ENCODE measurements at places on chromosomes 5 and 9.

GRCh38 chr9:126548312-126548711 is 65.4 kb upstream of the LMX1B start:
- DNase-seq, result no peak

GRCh38 chr5:143886096-143886495 is 74.1 kb downstream of the HMHB1 start:
- DNase-seq, result no peak

- DNase-seq, result no peak
These were observed 16.1 kb downstream of the AP3S1 start for GRCh38 chr5:115857626-115858349.

- DNase-seq, result no peak
These were observed 89.6 kb downstream of the OSMR start for GRCh38 chr5:38935437-38935836.

GRCh38 chr9:120694559-120694958 is 19.7 kb downstream of the MEGF9 start:
- no peak for DNase-seq

- DNase-seq, result no peak
These were observed 946 bp upstream of the LTC4S start for GRCh38 chr5:179792612-179793467.

DNA sequence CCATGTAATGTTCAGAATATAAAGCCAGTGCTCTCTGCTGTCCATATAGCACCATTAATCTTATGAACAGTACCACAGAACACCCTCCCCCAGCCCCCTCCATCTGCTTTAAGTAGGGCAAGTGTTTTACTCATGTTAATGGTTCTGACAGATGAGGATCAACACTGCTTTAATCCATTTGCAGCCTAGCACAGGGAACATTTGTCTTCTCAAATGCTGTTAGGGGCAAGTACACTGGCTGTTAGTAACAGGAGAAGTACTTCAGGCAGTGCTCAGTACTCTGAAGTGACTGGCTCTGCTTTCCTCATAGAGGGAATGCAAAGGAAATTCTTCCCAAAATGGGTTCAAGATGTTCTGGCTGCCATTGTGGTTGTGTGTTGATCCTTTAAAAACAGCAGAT is 202.6 kb downstream of the DCP2 start:
- no peak for DNase-seq

DNA sequence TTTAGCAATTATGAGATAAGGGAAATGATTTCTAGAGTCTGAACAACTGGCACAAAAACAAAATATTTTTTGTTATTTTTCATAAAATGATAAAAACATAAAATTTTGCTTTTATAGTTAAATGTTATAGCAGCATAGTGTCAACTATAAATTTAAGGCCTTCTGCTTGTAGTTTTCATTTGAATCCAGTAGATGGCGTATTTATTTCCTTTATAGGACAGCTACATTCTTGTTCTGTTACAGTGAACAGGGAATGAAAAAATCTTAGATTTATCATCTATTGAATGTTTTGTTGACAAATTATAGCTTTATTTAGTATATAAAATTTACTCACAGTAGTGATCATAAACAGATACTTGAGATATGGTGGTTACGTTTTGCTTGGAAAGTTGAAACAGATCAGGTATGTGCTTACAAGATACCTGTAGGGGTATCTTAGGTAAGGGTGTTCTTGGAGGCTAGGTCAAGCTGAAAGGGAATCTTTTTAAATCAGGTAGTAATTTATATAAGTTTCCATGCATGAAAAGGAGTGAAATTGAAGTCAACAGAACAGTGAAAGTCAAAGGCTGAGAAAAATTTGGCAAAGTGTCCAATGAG is 239.3 kb upstream of the GRIN3A start:
- DNase-seq, result no peak

DNA sequence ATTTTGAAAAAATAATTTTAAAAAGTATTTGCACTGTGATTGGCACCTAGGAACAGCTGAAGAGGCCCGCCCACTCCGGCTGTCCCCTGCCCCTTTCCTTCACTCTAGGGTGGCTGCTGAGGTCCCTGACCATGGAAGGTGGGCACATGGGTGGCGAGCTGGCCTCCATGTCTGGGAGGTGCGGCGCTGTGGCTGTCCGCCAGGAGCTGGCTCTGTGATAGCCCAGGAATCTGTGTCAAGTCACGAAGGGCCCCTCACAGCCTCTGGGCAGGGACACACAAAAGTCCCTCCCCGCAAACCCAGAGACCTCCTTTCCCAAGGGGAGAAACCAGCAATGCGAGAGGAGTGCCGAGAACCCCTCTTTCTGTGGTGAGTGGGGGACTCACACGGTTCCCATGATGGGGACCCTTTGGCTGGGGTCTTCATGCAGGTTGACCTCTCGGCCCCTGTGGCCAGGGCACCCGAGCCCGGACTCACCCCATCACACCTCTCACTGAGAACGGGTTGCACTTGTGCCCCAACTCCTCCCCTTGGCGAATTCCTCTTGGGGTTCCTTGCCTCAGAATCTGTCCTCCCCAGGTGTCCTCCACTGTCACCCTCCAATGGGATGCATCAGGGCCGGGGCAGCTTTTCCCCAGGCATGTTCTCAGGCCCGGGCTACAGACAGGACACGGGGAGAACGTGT is 168.0 kb downstream of the GAPVD1 start:
- DNase-seq, result no peak

DNA sequence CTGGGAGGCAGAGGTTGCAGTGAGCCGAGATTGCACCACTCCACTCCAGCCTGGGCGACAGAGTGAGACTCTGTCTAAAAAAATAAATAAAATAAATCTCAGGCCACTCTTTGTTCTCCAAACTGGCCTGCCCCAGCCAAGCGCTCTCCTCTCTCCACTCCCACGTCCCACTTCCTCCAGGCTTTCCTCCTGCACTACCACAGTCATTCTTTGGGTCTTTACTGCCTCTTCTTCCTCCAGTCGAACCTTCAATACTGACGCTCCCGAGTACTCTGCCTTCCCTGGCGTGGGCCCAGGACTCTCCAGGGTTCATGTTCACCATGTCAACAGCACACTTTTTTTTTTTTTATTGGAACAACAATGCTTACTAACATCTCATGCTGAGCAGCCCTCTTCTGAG is 23.9 kb downstream of the RNF130 start:
- DNase-seq, result no peak

- no peak for DNase-seq
These were observed 57.9 kb downstream of the RNF130 start for GRCh38 chr5:180013678-180014077.

- DNase-seq, result no peak
These were observed 3.0 kb upstream of the RPL26L1 start for GRCh38 chr5:172956228-172956627.

GRCh38 chr9:12595400-12595799 is 97.8 kb upstream of the TYRP1 start:
- DNase-seq, result no peak

All from stimulated activated naive CD4-positive, alpha-beta T cell treated with Interleukin-2 at 50 U/mL for 16 hours (primary cell).